ENCODE measurements at places on chromosomes 7 and 10.

DNA sequence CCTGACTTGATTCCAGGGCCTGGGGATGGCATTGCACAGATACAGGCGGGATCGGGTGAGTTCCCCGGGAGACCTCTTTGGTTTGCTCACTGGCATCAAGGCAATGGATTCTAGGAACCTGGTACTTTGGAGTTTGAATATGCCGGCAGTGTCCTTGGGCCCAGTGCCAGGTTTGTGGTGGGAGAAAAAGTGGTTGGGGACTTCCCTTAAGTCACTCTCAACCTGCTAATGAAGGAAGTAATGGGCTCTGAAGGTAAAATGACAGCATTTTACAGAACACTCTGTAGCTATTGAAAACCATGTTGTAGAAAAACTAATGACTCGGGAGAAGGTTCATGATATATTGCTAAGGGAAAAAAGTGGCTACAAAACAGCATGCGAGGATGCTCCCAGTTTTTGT is 129.9 kb downstream of the CFAP58 start:
- DNase-seq: no peak

GRCh38 chr10:70479626-70480238 is 1.2 kb downstream of the PALD1 start:
- DNase-seq: no peak

- no peak for DNase-seq
Observed at GRCh38 chr10:65396997-65397396, 1528.8 kb upstream of the LRRTM3 start.

DNA sequence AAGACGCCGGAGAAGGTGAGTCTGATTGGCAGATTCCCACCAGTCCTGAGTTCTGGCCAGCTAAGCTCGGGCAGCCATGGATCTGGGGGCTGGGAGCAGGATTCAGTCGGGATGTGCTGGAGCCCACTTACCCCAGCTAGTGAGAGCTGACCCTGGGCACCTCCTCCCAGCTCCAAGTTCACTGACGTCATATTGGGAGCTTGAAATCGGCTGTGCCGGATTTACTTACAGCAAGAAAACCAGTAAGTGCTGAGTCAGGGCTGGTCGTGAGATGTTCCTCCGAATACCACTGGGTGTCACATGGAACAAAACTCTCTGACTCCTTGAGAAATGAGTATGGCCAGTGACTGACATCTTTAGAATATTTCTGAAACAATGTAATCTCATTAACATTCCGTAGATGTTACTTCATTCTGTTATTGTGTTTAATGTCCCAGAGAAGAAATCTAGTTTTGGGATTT is 621.2 kb downstream of the SDK1 start:
- DNase-seq: no peak

DNA sequence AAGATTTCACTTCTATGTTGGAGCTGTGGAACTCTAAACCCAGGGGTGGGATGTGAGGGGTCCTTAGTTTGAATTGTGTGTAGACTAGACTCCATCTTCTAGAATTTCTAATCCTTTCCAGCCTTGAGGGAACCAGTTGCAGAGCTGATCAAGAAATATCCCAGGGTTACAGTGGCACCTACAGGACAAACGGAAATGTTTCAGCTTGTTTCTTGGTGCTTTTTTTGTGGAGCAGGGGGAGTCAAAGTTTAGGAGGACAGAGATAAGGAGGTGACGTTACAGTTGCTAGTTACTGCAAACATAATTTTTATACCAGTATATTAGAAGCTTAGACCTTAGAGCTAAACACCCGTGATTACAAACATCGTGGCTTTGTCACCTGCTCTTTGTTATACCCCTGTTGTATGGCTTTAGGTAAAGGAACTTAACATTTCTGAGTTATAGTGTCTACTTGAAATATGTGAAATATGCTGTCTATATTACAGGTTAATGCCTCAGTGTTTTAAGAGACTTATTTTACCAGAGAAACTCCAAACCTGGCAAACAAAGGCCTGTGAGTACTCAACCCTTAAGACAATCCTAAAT is 84.5 kb upstream of the DYNC1I1 start:
- DNase-seq: peak; percentile 10

DNA sequence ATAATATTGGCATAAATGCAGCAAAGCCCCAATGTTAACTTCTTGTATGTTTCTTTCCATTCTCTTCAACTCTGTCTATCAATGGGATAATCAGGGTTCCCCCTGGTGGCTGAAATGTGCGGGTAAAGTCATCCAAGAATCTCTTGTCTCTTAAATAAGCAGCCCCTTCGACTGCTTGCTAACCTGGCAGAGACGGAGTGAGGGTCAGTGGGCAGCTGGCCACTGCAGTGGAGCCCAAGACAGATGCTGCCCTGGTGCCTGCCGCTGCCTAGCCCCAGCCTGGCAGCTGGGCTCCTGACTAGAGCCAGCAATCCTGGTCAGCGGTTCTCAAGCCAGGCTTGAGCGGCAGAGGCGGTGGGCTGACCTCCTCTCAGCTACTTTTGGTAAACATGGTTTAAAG is 248.9 kb downstream of the COBL start:
- DNase-seq: peak; percentile 56

DNA sequence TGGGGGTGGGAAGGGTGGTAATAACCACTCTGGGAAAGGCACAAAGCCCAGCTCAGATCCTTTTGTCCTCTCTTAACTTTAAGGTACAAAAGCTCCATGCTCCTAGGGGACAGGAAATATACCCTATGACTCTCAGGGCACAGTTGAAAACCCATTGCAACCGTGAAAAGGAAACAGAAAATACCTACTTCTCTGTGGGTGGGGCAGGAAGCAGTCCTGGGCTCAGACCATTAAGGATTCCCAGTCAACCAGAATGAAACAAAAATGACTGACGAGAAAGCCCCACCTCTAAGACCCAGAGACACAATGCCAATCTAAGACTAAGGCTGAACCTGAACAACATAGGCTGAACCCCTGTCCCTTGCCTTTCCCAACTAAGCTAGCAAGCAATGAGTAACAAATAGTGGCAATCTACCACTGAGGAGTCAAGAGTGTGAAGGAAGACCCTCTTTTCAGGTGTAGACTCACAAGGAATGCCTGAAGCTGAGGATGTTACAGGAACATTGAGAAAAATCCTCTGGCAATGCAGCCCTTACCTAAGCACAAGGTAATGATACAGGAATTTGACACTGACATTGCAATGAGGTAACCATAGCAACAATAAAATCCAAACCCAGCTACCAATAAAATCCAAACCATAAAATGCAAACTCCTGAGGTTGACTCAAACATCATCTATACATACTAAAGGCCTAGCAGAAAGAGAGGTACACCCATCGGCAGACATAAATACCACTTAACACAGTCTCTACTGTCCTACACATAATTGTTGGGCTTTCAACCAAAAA is 380.1 kb downstream of the HPSE2 start:
- no peak for DNase-seq
